ENCODE measurements at places on chromosomes 11 and 22.
A peak's percentile ranks its signal among the peaks of the same experiment; 100 is the strongest.

DNA sequence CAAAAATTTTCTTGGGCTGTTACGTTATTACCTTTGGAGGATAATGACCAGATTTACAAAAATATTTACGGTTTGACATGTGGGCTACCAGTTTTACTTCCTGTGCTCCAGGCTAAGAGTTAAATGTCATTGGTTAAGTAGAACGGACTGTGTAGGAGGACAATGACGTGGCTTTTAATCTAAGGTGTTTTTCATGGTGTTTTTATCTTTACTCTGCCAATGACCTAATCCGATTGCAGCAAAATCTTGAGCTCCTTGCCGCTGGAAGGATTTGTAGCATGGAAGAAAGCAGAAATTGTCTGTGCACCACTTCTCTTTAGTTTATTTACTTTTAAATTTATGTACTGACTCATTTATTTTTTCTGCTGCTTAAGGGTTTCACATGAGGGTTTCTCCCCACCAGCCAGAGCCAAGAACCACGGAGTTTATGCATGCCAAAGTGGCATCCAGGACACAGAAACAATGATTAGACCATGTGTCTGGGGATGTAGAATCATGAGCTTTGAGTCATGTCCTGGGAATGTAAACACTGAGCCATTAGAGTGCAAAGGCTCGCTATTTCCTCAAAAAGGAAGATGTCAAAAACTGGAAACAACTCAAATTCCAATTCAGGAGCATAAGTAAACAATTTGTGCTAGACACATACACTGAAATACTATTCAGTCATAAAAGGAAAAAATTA, 1.9 kb upstream of the CARD16 start:
- H3K27ac ChIP-seq, result no peak overlapping the region
- no peak overlapping the region for H3K4me3 ChIP-seq
- H3K4me1 ChIP-seq, result no peaks in the 10 kb centered on the region
- no peaks in the 10 kb centered on the region for H3K27me3 ChIP-seq
- DNase-seq, result peak; percentile 65

DNA sequence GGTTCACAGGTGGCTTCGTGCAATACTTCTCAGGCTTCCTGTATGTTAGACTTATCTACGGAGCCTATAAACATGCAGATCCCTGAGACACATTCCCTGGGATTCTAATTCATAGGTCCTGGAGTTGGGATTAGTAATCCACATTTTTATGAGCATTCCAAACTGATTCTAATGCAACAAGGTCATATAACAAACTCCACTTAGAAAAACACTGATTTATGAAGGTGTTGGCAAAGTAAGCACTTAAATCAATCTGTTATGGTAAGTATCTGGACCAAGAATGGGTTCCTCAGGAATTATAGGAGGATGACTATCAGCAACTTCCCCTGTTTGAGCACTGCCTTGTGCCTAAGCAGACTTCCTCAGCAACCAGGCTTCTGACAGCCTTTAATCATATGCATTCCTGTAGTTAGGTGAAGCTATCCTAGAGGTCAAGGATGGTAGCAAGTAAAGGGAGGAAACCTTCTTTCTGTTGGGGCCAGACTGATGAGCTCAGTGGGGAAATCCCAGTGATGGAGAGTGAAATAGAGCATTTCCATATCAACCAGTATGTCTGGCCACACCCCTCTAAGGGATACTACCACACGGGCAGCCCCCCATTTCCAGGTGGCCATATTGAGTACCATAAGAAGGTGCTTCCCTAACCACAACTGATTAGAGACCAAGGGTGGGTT, 89.6 kb downstream of the RASSF10 start:
- H3K27me3 ChIP-seq, result no peaks in the 10 kb centered on the region
- H3K36me3 ChIP-seq, result no peaks in the 10 kb centered on the region
- no peak overlapping the region for H3K27ac ChIP-seq
- no peak for DNase-seq

DNA sequence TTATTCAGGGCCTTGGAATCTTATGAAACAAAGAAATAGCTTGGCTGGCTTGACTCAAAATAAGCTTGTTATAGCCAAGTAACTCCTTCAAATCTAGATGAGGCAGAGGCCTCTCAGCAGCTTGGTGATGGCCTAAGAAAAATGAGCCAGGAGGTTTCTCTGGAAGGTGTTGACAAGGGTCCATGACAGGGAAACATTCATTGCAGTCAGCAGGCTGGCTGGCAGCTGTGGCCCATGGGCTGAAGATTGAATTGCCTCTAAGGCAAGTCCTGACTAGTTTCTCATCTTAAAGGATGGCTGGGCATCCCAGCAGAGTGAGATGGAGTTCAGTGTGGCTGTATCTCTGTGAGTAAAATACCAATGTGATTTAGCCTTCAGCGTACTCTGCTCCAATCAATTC, 441.0 kb downstream of the NELL1 start:
- no peaks in the 10 kb centered on the region for H3K4me1 ChIP-seq
- no peak overlapping the region for H3K27ac ChIP-seq
- H3K36me3 ChIP-seq, result no peaks in the 10 kb centered on the region
- no peak overlapping the region for H3K4me3 ChIP-seq

DNA sequence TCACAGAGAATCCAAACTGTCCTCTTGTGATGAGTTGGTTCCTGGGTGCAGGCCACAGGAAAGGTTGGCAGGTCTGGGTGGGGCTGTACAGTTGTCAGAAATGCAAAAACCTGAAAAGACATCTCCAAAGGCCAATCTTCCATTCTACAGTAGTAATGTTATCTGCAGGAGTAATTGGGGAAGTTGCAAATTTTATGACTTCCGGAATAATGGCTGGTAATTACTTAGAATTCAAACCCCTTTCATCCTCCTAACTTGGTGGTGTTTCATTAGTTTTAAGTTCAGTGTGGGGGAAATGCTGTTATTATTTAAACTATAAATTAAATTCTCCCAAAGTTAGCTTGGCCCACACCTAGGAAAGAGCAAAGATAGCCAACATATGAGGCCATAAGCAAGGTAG, 64.7 kb upstream of the FAT3 start:
- no peak for DNase-seq
- H3K27ac ChIP-seq, result no peak overlapping the region
- H3K4me1 ChIP-seq, result peaks cover 4% of the 10 kb centered on the region
- no peaks in the 10 kb centered on the region for H3K27me3 ChIP-seq

DNA sequence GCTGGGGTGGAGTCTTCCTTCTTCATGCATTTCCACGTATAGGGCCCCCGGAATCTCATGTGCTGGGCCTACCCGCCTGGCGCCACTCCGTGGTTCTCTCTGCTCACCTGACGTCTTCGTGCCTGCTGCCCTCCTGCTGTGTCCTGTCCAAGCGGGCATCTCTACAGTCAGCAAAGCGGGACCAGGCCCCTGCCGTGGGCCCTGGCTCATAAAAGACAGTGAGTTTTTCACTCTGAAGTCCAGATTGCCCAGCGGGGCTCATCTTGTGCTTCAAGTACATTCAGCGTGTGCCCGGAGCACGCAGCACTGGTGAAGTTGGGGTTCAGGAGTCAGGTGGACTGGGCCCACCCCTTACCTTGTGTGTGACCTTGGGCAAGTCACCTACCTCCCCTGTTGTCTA, 17.4 kb downstream of the C11orf24 start:
- no peaks in the 10 kb centered on the region for H3K36me3 ChIP-seq
- no peak for DNase-seq
- H3K27ac ChIP-seq, result no peak overlapping the region
- H3K4me1 ChIP-seq, result no peaks in the 10 kb centered on the region
- no peak overlapping the region for H3K4me3 ChIP-seq

GRCh38 chr11:107789767-107790166, 68.8 kb downstream of the SLC35F2 start:
- H3K27ac ChIP-seq, result no peak overlapping the region
- no peak overlapping the region for H3K4me3 ChIP-seq
- H3K36me3 ChIP-seq, result no peaks in the 10 kb centered on the region
- no peak for DNase-seq

DNA sequence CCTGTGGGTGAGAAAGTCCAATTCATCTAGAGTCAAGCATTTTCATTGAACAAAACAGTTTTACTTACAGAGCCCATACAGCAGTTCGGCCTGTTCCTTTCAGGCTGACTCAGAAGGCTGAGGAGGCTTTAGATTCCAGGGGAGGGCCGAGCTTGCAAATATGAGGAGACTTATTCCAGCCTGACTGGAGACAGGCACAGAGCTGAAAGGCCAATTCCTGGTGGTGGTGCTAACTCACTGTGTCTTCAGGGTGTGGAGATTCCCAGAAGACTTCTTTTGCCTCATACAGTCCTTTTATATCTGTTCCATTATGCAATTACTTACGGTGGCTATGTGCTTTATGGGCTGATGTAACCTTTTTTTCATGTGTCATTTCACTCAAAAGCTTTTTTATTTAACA, at the start of gene OR51E2:
Gene OR51E2, minus strand, starts transcription at position 269 of the 400 bp plus-strand sequence. CDS start 15,142 bp downstream, outside the sequence.
- H3K4me3 ChIP-seq, result no peak within 1 kb of the TSS
- H3K36me3 ChIP-seq, result no peaks in the 10 kb centered on the region
- H3K4me1 ChIP-seq, result no peaks in the 10 kb centered on the region

- H3K27me3 ChIP-seq, result no peaks in the 10 kb centered on the region
- H3K4me1 ChIP-seq, result peaks cover 3% of the 10 kb centered on the region
- no peak for DNase-seq
- H3K36me3 ChIP-seq, result no peaks in the 10 kb centered on the region
- no peak overlapping the region for H3K4me3 ChIP-seq
Observed at GRCh38 chr22:23591846-23592245, 11.8 kb upstream of the IGLL1 start.

DNA sequence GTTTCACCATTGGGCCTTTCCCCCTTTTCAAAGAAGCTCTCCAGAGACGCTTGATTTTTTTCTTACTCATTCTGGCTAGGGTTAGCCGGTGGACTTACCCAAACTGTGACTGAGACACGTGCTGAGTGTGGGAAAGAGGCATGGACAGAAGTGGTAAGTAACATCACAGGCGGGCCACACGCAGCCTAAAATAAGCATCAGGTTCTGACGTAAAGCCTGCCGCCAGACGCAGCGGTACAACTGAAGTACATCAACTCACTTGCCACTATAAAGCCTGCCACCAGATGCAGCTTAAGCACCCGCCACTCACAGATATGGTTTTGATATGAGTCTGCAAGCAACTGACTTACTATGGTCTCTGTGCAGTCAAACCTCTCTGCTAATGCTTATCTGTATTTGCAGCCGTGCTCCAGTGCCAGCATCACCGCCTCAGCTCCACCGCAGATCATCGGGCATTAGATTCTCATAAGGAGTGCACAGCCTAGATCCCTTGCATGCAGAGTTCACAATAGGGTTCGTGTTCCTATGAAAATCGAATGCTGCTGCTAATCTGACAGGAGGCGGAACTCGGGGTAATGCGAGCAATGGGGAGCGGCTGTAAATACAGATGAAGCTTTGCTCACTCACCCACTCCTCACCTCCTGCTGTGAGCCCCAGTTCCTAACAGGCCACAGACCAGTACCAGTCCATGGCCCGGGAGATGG, 58.8 kb downstream of the PHF21B start:
- no peaks in the 10 kb centered on the region for H3K36me3 ChIP-seq
- H3K4me3 ChIP-seq, result no peak overlapping the region
- H3K27ac ChIP-seq, result no peak overlapping the region
- H3K4me1 ChIP-seq, result peaks cover 4% of the 10 kb centered on the region
- no peak for DNase-seq

DNA sequence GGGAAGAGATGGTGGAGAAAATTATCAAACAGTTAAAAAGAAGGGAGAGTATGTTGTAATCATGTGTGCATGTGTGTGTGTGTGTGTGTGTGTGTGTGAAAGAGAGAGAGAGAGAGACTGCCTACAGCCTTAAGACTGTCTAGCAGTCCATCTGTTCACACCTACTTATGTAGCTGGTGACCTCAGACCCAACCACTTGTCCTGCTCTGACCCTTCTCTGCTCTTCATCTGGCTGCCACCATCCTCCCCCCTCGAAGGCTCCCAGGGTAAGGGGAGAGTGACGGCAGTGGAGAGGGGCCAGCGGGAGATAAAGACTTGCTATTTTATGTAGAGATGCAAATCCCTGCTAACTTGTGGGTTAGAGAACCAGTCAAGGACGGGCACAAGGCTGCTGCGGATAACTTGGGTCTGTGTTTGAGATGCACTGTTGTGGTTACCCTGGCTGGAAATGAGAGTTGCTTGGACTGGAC, 24.9 kb upstream of the GRAMD1B start:
- no peak overlapping the region for H3K4me3 ChIP-seq
- H3K4me1 ChIP-seq, result peaks cover 16% of the 10 kb centered on the region
- DNase-seq, result peak; percentile 82
- H3K27me3 ChIP-seq, result peaks cover 2% of the 10 kb centered on the region

DNA sequence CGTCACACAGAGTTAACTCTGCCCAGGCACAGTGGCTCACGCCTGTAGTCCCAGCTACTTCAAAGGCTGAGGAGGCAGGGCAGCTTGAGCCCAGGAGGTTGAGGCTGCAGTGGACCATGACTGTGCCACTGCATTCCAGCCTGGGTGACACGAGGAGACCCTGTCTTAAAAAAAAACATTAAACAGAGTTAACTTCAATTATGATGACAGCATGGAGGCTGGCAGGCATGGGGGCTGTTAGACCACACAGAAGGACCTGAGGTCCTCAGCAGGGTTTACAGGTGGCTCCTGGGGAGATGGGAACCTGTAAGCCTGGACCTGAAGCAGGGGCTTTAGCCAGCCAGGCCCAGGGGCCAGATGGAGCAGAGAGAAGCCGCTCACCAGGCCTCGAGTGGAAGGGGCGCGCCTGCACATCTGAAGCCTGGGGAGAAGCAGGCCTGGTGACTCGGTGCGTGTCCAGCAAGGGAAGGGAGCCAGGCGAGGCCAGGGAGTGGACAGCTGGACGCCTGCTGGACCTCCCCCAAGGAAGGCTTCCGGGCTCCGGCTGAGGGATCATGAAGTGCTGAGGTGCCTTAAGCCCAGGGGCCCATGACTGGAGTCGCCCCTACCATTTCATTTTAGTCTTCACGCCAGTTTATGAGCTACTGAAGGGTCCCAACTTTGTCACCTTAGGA, 25.3 kb downstream of the RPUSD4 start:
- no peaks in the 10 kb centered on the region for H3K27me3 ChIP-seq
- H3K4me3 ChIP-seq, result no peak overlapping the region
- no peak overlapping the region for H3K27ac ChIP-seq
- H3K4me1 ChIP-seq, result no peaks in the 10 kb centered on the region
- peaks cover 3% of the 10 kb centered on the region for H3K36me3 ChIP-seq

DNA sequence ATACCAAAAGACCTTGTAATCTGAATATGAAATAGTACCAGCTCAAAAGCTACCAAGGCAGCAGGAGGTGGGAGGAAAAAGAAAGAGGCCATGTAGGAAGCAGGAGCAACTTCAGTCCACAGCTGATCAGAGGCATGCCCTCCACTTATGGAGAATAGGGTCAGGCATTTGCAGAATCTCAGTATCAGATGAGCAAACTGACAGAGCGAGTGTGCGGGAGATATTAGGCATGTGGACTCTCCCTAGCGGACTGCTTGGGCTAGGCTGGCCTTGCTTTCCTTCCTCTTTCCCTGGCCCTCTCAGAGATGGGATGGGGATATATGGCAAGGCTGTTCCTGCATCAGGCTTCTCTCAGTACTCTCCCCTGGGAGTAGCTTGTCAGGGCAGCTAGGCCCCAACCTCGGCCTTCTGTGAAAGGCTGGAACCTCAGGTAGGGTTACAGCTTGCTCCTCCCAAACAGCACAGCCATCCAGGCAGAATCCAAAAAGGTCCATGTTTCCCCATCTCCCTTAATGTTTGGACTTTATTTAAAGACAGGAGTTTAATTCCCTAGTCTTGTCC, 37.0 kb downstream of the ETS1 start:
- no peak overlapping the region for H3K4me3 ChIP-seq
- H3K4me1 ChIP-seq, result peaks cover 5% of the 10 kb centered on the region
- H3K36me3 ChIP-seq, result peaks cover 2% of the 10 kb centered on the region
- no peak overlapping the region for H3K27ac ChIP-seq

All from mesendoderm (in vitro differentiated cells).